MG63 (cell line): ENCODE measurements at places on chromosomes 3 and 15. TPM values are rescaled to one million over a fixed set of nuclear protein-coding genes. Genes with fewer than 3 reads are reported as not detected.

CCDC191 gene
- 0.20 and 1.5 TPM in 2 replicates for total RNA-seq

GOLGA8J gene
- 0.07 TPM in 1 of 2 replicates, not detected in the other for total RNA-seq

ADCY5 gene
- not detected in 2 replicates for total RNA-seq

C3orf49 gene
- not detected in 2 replicates for total RNA-seq

SLC22A13 gene
- total RNA-seq, result not detected in 2 replicates

GRCh38 chr3:50117120-50117519 is 28.4 kb downstream of the RBM5 start:
- no peak for DNase-seq

DNA sequence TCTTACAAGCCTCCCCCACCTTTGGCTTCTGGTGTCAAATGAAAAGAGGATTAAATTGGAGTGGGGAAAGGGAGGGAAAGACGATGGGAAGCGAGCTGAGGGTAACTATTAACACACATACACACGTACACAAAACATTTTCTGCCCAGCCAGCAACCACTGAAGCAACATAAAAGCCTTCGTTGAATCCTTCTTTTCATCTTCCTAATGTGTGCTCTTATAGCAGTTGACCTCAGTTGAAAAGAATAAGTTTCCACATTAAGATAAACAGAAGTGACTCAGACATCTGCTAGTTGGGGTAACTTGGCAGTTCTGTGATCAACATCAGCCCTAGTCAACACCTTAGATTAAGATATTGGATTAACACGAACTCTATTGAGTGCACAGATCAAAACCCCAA is 558.5 kb downstream of the MECOM start:
- no peak for DNase-seq

- DNase-seq, result no peak
Observed at GRCh38 chr3:41601404-41601987, 360.4 kb downstream of the ULK4 start.

DNA sequence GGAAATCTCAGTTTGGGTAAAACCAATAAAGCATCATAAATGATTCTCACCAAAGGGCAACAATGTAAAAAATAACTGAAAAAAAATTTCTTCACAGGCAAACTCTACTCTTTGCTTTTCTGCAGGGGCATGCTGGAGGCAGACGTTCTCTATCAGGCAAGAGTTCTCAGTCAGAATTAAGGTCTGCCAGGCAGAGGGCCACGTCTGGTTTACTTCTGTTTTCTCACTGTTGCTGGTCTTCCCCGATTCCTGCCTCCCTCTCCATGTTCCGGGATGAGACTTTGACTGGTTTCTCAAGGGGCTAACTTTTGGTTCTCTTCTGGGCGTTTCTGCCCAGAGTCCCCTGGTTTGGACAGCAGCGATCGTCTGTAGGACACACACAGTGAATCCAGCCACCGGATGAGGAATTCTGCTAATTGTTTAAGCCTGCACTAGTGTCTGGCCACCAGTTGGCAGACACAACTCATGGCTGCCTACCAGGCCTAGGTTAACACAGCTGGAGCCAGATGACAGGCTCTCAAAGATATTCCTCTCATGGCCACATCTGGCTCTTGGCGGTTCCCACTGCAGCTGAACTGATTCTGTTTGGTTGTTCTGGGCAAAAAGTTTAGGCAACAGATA is 273.1 kb downstream of the FOXP1 start:
- peak; percentile 80 for DNase-seq
